ENCODE measurements at places on chromosomes 6 and 20.

DNA sequence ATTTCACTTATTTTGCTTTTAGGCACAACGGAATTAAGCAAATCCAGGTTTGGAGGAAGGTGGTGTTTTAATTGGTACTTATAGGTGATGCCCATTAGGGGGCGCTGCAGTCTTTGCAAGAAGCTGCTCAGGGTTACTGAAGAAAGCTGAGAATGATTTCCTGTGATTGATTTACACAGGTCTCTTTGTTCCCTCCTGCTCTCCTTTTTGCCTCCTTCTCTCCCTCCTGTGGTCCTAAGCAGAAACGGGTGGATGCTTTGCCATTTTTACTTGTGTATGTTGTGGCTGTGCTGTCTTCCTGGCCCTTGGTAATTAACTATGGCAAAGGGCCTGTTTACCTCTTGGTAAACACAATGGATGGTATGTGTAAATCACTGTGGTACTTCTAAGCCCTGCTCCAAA lies 97.8 kb downstream of the ANKS1A start:
- peak; percentile 49 for DNase-seq

DNA sequence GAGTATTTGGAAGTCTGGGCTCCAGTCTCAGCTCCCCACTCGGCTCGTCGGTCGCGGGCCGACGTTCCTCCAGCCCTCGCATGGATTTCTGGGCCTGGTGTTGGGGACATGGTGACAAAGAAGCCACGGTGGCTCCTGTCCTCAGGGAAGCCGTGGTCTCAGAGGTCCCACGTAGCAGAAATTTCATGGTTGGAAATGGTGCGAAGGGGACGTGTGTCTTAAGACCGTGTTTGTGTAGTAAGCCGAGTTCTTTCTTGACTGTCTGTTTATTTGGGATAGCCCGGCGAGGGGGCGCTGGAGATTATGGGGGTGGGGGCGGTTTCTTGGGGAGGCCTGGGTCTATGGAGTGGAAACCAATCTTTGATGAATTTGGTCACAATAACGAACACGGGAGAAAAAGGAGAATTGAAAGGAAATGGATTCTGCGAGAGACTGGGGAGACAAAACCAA lies 23.5 kb upstream of the MAP3K7 start:
- no peak for DNase-seq

DNA sequence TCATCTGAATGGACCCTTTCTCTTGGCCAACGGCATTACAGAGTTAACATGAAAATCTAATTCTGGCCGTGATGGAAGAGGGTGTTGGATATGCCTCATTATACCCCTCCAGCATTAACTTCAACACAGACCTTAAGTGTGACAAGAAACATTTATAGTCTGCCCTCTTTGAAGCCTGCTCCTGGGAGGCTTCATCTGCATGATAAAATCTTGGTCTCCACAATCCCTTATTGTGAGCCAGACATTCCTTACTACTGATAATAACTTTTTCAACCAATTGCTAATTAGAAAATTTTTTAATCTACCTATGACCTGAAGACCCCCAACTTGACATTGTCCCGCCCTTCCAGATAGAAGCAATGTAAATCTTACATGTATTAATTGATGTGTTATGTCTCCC lies 9.3 kb upstream of the HBS1L start:
- DNase-seq: no peak

GRCh38 chr6:72639920-72640614 lies 18.2 kb downstream of the KCNQ5 start:
- no peak for DNase-seq

- no peak for DNase-seq
These were observed 94.2 kb upstream of the SRSF6 start for GRCh38 chr20:43363506-43363905.

DNA sequence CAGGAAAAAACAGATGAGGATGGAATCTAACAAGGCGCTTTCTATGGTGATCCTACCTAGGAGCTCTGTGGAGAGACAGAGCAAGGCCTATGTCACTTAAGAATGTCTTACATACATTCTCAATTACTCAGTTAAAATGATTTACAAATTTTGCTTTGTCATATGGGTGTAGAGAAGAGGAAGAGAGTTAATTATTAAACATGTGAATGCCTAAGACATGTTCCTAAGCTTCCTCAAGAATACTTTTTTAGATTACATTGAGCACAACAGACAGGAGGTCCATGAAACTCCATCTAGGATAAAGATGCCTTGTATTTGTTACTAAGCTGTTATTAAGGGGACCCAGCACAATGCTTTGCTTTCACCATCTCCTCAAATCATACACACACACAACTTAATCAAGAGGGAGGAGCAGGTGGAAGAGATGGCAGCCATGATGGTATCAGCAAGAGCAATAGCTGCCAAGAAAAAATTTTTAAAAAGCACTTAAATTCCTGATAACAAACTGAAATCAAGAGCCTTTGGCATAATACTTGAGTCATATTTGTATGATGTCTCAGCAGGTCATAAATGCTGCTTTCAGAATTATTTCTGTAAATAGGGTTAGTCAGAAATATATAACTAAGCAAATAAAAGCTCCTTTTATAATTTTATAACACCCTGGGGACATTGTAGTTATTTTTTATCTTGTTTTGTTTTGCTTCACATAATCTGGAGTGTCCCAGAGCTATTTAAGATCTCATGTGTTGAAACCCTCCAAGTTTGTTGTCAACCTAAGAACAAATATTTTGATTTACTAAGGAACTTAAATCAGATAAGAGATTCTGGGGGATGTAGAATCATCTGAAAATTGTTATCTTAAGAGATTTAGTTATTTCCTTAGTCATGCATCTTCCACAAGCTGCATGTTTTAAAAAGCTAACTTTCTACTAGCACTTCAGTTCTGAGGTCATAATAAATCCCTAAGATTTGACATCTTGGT lies 70.0 kb upstream of the CD2AP start:
- no peak for DNase-seq

GRCh38 chr6:69825904-69826303 lies 29.1 kb upstream of the LMBRD1 start:
- DNase-seq: no peak

DNA sequence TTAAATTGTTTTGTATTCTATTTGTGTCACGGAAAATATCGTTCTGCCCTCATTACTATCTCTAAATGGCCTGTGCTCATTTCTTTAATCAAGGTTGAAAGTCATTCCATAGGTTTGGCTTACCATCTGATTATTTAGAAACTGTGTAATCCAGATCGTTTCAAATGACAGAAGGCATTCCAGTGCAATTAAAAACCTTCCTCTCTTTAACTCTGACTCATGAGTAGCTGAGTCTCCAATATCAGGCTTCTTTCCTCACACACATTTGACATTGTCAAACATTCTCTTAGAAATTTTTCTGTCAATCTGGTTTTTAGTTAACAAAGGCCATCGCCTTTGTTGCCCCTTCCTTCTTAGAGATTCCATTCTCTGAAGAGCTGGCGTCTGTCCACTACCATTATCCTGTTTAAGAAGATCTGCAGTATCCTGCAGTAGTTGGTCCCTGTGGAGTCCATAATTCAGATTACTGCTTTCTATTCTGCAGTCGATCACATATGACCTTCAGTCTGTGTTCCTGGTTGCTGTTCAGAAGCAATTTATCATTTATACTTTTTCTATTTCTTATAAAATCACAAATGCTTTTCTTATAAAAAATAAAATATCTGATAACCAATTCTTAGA lies 3.9 kb upstream of the TRDN start:
- no peak for DNase-seq

DNA sequence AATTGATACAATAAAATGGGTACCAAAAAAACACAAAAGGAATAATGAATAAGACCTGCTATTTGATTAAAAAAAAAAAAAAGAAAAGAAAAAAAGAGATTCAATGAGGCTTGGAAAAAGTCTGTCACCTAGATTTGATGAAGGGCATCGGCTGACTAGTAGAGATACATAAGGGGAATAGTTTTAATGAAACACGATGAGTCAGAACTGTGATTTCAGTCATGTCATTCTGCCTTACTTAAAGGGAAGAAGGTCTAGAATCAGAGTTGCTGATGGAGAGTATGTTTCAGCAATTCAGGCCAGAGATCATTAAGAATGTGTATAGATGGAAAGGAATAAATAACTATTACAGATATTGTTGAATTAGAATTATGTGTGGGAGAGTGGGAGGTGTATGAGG lies 565.9 kb upstream of the RNF217 start:
- no peak for DNase-seq

DNA sequence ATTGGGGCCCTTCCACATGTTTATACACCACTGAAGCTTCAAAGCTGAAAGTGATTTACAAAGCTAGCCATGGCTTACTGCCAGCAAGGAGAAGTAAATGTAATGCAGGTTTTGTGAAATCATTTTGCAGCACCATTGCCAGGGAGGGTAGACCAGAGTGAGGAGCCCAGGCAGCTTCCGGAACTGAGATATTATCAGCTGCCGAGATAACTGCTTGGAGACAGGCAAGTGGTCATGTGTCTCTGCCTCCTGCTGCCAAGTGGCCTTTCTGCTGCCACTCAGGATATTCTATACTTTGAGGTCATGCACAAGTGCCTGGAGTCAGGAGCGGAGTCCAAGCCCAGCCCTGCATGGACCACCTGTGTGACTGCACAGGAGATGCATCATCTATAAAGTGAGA lies 160.2 kb downstream of the SYNDIG1 start:
- no peak for DNase-seq

DNA sequence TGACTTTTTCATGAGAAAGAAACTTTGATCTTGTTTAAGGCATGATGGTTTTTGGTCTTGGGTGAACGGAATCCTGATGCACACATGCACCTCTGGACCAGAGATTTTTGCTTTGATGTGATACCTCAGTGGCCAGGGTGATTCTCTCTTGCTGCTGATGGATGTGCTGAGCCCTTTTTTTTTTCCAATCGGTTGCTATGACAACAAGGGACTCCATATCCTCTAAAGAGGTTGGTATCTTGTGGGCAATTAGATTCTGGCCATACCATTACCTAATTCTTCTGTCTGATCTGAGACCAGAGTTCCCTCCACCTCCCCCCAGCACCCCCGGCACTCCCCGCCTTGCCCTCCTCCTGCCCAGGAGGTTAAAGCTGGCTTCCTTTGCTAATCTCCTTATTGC lies 24.9 kb downstream of the PDYN start:
- DNase-seq: no peak

DNA sequence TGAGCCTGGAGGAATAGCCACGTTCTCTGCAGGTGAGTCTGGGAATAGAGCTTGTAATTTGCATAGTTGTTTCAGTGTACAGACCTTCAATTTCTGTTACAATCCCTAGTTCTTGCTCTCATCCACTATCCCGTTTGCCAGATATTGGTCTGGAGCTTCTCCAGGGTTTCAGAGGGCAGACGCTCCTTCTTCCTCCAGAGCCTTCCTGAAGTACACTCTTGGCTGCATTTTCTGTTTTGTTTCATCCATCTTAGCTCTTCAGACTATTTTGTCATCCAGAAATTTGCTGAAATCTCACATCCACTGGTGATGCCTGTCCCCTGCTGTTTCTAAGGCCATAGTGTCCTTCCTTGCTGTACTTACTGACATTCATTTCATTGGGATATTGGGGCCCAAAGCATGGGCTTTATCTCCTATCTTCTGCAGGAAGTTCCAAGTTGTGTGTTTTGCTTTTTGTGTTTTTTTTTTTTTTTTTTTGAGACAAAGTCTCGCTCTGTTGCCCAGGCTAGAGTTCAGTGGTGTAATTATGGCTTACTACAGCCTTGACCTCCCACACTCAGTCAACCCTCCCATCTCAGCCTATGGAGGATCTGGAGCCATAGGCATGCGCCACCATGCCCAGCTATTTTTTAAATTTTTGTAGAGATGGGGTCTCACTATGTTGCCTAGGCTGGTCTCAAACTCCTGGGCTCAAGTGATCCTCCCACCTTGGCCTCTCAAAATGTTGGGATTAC lies 18.7 kb downstream of the CDS2 start:
- no peak for DNase-seq

- peak; percentile 18 for DNase-seq
These were observed 1.5 kb downstream of the DEK start for GRCh38 chr6:18262702-18263417.

GRCh38 chr20:44001667-44002596 lies 87.3 kb downstream of the TOX2 start:
- DNase-seq: no peak

- no peak for DNase-seq
These were observed 18.4 kb downstream of the CTNNBL1 start for GRCh38 chr20:37711994-37712964.

- no peak for DNase-seq
These were observed 643.8 kb downstream of the RFPL4B start for GRCh38 chr6:112990971-112991370.

GRCh38 chr20:59782986-59783640 lies 150.3 kb downstream of the SYCP2 start:
- no peak for DNase-seq

- DNase-seq: no peak
These were observed 5.7 kb upstream of the NECAB3 start for GRCh38 chr20:33679758-33680485.

GRCh38 chr20:60540591-60540990 lies 582.4 kb downstream of the CDH26 start:
- no peak for DNase-seq

GRCh38 chr6:16108419-16108818 lies 20.5 kb upstream of the MYLIP start:
- DNase-seq: no peak

DNA sequence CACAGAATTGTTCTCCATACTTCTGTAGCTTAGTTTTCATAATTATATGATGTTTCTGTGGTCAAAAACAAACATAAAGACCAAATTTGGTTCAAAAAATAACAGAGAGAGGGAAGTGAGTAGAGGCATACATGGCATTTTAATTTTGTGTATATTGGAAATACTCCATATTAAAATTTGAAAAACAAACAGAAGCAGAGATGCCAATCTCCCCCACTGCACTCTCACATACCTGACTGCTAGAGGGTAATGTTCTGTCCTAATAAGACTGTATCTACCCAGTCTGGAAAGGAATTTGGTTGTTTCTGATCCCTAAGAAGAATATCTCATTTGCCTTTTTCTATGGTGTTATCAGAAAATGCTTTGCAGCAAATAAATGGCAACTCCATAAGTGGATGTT lies 959.0 kb upstream of the FLRT3 start:
- no peak for DNase-seq

DNA sequence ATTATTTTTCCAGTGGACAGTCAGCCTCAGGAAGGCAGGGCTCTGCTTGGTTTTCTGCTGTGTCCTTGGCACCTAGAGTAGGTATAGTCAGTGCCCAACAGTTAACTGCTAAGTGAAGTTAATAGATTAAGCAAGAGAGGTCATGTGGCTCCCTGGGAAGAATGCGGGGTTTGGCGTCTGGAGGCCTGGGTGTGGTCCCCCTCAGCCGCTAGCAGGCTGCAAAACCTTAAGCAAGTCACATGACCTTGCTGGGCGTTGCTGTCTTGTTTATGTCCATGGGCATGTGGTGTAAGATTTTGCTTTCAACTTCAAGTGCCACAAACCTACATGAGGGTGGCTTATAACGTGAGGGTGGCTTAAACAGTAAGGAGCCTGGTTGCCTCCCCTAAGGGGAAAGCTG lies 75.5 kb upstream of the SCP2D1 start:
- no peak for DNase-seq

GRCh38 chr20:52190437-52191131 lies 995 bp downstream of the ZFP64 start:
- DNase-seq: no peak

- DNase-seq: no peak
These were observed 1.0 kb downstream of the CCN2 start for GRCh38 chr6:131949909-131950766.

Measured in T-helper 9 cell (primary cell).